ENCODE measurements at places on chromosomes 13 and 19.

GRCh38 chr19:7000333-7000732 is 20.9 kb downstream of the MBD3L2B start:
- no peak for DNase-seq

DNA sequence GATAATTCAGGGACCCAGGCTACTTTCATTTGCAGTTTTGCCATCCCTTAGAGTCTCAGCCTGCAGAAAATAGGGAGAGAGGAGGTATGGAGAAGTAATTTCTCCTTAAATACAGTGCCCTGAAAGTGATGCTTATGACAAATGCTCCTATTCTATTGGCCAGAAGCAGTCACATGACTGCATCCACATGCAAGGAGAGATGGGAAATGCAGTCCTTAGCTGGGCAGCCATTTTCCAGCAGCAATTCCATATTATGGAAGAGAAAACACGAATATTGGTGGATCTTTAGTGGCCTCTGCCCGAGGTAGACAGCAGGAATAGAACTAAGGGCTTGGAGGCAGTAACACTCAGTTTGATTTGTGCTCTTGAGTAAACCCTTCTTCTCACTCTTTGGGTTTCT is 39.4 kb downstream of the VAV1 start:
- no peak for DNase-seq

DNA sequence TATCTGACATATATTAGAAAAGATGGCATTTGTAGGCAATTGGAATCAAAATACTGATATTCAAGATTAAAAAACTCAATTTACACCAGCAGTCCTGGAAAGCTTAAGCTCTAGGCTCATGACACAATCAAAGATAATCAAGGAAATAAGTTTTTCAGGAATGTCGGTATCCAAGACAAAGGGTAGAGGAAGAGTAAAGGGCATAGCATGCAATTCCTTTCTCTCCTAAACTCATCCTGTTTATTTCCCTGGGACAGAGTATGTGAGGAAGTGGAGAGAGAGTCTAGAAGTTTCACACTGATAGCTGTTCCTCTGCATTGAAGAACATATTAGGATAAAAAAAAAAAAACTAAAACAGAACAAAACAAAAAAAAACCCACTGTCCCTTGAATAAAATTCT is 2452.1 kb downstream of the PCDH9 start:
- DNase-seq, result no peak

GRCh38 chr13:59750860-59751259 is 412.9 kb downstream of the DIAPH3 start:
- DNase-seq, result no peak

DNA sequence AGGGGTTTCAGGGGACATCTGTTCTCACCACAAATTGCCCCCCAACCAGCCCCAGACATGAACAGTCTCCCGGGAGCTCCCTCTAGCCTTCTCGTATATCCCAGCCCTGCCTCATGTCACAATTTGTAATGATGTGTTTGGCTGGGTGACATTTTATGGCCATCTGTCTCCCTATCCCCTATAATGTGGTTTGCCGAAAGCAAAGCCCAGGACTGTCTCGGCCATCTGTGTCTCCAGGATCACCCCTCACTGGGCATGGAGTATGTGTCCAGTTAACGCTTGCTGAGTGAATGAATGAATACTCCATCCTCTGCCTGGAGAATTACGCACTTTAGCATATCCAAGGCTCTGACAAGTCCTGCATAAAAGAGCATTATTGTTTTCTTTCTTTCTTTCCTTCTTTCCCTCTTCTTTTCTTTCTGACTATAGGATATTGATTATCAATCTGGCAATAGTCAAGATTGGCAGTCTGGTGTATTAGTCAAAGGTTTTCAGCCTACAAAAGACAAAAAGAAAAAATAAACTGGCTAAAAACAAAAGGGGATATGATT is 15.1 kb downstream of the HPN start:
- DNase-seq, result no peak

DNA sequence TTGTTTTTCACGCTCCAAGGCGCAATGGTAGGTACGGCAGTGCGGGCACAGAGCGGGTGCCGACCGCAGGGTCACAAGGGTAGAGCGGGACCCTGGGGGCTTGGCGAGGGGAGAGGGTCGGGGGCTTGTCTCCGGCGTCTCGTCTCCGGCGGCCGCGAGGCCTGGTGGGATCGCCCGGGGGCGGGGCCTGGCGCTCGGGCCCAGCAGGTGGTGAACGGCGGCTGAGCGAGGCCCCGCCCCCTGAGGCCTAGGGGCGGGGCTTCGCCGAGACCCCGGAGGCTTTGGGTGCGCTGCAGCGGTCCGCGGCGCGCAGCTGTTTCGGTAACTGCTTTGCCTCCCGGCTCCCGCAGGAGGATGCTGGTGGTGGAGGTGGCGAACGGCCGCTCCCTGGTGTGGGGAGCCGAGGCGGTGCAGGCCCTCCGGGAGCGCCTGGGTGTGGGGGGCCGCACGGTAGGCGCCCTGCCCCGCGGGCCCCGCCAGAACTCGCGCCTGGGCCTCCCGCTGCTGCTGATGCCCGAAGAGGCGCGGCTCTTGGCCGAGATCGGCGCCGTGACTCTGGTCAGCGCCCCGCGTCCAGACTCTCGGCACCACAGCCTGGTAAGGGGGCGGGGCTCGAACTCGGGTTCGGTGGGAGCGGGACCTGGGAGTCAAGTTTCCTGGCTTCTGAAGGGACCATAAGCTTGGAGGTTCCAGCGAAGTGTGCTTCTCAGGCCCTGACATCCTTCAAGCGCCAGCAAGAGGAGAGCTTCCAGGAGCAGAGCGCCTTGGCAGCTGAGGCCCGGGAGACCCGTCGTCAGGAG is at the start of gene TSEN34:
Gene TSEN34 (plus strand): TSS at position 298 of the 800 bp plus-strand sequence. CDS start 57 bp downstream, at position 355.
- DNase-seq, result peak; percentile 83

DNA sequence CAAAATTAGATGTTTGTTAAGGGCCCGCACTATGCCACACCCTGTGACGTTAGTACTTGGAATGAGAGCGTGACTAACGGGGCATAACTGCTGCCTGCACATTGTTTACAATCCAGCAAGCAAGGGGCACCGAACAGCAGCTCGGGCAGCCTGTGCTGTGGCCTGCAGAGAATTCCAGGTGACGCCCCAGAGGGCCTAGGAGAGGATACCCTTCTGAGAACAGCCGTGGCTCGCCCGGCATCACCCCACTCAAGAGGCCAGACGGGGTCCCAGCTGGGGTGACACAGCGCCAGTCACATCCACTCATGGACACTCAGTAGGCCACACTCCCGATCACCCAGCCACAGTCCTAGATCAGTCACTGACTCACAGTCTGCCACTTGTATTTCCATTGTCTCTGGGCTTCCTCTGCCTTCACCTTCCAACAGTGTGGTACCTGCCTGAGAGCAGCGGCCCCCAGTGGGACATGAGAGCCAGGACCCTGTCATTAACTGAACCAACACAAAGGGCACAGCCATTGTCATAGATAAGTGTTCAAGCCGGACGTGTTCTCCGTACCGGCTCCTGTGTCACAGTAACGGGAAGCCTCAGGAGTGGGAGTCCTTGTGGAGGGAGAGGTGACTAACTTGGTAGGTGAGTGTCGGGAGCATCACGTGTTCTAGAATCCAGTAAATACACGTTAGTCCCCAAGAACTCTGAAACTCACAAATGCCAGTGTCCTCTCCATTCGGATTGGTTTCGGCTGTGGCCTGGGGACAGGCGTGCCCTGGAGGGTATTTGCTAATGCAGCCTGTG is 7.5 kb downstream of the ZNF331 start:
- no peak for DNase-seq

- DNase-seq, result no peak
These were observed 98.2 kb downstream of the ZNF429 start for GRCh38 chr19:21603431-21604231.

DNA sequence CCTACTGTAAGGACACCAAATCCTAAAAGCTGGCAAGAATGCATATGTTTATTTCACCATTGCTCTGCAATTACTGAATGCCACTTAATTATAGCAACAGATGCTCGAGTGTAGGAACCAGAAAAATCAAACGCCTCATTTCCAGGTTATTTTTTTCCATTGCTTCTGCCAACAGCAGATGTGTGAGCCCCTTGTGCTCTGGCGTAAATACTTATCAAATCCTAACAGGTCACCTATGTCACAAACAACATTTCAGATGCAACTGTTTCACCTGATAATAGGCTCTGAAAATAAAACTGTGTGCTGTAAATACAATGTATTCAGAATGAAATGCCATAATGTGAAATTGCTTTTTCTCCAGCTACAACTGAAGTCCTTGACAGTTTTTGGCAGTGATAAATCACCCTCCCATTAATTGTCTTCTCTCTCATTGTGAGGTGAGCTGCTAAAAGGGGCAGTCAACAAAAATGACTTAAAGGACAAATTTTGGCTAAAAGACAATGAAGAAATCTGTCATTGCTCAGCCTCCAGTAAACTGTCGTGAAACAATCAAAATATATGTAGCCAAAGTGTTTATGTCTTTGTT is 344.0 kb downstream of the DACH1 start:
- DNase-seq, result no peak

GRCh38 chr13:95463531-95463930 is 89.0 kb upstream of the CLDN10 start:
- DNase-seq, result no peak

- no peak for DNase-seq
These were observed 7.4 kb downstream of the RAP2A start for GRCh38 chr13:97441368-97441767.

- DNase-seq, result no peak
These were observed 15.5 kb downstream of the ZNF443 start for GRCh38 chr19:12425236-12425887.

GRCh38 chr19:43784981-43785808 is 4.4 kb upstream of the KCNN4 start:
- DNase-seq, result peak; percentile 42

DNA sequence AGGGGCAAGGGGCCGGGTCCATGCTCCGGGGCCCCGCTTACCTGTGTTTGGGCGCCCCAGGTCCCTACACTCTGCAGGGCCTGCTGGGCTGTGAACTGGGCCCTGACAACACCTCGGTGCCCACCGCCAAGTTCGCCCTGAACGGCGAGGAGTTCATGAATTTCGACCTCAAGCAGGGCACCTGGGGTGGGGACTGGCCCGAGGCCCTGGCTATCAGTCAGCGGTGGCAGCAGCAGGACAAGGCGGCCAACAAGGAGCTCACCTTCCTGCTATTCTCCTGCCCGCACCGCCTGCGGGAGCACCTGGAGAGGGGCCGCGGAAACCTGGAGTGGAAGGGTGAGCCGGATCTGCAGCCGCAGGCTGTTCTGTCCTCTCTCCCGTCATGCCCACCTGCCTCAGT is 1.7 kb downstream of the FCGRT start:
- no peak for DNase-seq

- peak; percentile 27 for DNase-seq
These were observed 8.3 kb upstream of the FAM187B start for GRCh38 chr19:35236638-35237400.

- DNase-seq, result no peak
These were observed 7.3 kb upstream of the F7 start for GRCh38 chr13:113098162-113098732.

GRCh38 chr19:43462383-43462782 is 3.0 kb downstream of the LYPD3 start:
- no peak for DNase-seq

- no peak for DNase-seq
These were observed 73.8 kb downstream of the MAP4K1 start for GRCh38 chr19:38543807-38544568.

DNA sequence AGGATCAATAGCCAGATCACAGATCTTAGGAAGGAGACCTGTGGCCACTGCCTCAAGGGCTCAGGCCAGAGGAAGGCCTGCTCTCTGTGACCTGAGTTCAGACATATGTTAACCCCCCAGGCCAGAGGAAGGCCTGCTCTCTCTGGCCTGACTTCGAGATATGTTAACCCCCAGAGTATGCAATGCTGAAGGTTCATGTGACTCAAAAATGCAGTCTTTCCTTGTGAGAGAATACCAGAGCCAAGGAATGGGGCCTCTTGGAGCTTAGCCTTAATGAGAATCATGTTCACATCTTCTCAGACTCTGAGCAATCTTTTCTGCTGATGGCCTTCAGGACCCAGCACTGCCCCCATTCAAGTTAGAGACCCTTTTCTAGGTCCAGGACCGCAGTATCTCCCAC is 36.7 kb downstream of the MBNL2 start:
- DNase-seq, result no peak

GRCh38 chr13:21015284-21015683 is 46.1 kb downstream of the LATS2 start:
- DNase-seq, result no peak
